ENCODE measurements at places on chromosomes 13 and 19.

DNA sequence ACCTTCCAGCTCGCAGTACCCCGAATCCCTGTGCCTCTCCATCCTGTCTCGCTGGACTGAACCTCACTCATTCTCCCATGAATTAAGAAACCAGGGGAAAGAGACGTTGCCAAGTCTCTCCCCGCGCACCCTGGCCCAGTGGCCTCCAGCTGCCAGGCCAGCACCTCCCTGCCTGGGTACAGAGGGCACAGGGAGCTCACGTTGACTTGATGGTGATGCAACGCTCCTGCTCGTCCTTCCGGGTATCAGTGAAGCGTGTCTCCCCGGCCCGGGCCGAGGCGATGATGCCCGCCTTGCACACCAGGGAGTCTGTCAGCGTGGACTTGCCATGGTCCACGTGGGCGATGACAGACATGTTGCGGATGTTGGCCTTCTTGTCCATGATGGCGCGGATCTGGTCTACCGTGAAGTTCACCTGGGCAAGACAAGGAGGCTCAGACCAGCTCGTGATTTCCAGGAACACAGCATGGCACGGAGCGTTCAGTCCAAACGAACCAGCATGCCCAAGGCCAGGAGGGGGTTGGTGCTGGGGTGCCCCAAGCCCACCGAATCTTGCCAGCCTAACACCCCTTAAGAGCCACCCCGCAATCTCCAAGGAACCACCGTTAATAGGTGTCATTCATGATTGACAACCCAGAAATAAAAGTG lies 1.2 kb downstream of the EEF2 start:
- no peak for DNase-seq

DNA sequence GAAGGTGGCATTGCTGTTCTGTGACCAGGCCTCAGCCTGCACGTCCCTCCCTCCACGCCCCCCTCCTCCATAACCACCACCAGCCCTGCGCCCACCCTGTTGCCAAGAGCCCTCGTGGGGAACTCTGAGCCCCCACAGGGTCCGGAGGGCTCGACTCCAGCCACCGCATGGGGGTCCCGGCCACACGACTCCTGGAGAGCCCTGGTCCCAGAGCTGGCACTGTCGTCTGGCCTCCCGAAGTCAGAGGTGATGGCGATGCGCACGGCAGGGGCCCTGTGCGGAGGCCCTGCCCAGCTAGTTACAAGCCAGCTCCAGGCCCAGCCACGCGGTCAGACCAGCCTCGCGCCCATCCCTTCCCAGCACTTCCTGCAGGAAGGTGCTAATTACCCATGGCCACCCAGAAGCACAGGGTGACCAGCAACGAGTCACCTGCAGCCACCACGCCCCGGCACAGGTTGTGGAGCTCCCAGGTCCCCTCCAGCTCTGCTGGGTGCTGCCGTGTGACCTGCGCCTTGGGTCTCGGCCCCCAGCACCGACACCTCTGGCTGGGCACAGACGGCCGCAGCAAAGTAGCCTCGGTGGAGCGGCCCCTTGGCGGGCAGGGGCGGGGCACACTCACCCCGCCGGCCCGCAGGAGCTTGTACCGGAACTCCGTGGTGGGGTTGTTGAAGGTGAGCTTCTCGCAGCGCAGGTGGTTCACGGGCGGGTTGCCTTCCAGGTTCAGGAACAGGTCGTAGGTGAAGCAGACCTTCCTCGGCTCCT lies 49.6 kb downstream of the MLLT1 start:
- DNase-seq = no peak

DNA sequence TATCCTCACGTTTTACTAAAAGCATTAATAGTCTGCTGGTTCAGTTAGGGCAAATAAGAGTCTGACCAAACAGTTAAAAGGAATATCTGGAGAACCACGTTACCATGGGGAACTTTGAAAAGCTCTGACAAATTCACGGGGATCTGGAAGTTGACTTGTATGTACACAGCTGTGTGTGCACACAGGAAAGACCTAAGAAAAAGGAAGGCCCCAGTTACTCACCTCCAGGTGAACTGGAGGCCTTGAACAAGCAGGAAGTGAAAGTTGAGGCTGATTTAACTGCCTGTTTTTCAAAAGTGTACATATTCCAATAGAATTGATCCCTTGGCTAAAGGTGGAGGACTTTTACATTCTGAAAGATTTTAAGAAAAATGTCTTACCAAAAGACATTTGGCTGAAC lies 1891.6 kb upstream of the PCDH20 start:
- no peak for DNase-seq

- no peak for DNase-seq
Observed at GRCh38 chr13:22114630-22115311, 443.9 kb downstream of the FGF9 start.

GRCh38 chr19:37979547-37980082 lies 72.6 kb downstream of the SIPA1L3 start:
- no peak for DNase-seq

DNA sequence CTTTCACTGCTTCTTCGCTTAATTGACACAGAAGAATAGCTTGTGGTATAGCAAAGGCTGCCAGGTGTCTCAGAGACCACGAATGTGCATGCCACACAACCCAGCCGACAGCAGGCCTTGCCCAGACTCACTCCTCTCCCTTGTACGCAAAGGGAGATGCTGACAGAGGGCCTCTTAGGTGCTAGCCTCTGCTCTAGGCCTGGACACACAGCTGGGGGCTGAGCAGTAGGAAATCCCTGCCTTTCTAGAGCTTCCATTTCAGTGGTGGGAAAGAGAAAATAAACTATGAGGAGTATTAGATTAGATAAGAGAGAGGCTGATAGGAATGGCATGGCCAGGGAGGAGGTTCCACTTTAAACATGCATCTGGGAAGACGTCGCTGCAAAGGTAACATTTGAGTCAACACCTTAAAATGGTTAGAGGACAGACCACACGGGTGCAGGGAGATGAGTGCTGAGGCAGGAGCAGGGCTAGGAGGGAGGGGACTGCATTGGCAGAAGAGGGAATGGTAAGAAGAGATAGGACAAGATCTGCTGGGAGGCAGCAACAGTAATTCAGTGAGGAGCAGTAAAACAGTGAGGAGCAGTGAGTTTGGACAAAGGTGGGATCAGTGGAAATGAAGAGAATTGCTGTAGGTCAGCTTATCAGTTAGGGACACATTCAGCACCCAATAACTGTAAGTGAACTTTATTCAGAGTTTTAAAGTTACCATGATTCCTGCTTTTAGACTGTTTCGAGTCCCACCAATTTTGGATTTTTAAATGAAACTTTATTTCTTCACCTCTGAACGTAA lies 100.0 kb downstream of the RNF17 start:
- DNase-seq = no peak

DNA sequence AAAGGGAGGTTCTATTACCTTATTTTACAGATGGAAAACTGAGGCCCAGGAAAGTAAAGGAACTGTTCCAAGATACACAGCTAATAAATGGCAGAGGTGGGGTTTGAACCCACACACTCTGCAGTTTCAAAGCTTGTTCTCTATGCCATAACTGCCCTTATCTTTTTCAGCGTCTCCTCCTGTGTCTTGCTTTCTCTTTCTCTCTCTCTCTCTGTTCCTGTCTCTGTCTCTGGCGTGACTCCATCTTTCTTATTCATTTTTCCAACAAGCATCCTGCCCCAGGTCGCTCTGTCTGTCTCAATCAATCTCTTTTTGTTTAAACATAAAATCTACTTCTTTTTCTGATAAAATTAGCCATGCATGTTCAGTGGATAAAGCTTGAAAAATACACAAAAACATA lies 3.2 kb upstream of the IFNL4 start:
- DNase-seq = no peak

GRCh38 chr13:112898621-112899280 lies 70.3 kb upstream of the MCF2L start:
- DNase-seq = no peak

GRCh38 chr19:46176116-46176860 lies 28.2 kb downstream of the IGFL2 start:
- no peak for DNase-seq

DNA sequence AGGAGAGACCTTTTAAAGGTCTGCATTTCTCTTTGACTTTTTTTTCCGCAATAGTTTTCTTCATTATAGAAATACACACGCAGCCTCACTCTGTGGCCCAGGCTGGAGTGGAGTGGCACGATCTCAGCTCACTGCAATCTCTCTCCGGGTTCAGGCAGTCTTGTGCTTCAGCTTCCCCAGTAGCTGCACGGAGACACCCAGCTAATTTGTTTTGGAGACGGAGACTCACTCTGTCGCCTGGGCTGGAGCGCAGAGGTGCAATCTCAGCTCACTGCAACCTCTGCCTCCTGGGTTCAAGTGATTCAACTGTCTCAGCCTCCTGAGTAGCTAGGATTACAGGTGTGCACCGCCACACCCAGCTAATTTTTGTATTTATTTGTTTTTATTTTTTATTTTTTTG lies 11.7 kb upstream of the MKNK2 start:
- no peak for DNase-seq

- no peak for DNase-seq
Observed at GRCh38 chr13:106489849-106490568, 45.5 kb downstream of the EFNB2 start.

DNA sequence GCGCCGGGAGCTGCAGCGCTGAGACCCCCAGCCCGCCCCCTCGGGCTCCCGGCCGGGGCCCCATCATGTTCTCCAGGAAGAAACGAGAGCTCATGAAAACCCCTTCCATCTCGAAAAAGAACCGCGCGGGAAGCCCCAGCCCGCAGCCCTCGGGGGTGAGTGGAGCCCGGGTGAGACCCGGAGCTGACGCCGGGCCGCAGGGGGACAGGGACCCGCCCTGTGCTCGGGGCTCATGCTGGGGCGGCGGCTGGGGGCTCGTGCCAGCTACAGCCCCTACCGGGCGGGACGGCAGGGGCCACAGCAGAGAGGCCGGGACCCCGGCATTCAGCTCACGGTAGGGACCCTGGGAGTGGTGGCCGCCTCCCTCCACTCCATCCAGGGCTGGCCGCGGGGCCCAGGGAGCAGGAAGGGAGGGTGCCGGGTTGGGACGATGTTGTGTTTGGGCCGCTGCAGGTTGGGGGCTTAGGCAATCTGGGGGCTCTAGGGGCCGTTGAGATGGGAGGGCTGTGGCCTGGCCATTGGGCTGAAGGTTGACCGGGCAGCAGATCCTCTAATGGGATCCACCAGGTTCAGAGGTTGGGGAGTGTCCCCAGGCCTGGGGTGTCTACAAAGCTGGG lies 482 bp downstream of the ARHGAP45 start:
- DNase-seq = no peak

DNA sequence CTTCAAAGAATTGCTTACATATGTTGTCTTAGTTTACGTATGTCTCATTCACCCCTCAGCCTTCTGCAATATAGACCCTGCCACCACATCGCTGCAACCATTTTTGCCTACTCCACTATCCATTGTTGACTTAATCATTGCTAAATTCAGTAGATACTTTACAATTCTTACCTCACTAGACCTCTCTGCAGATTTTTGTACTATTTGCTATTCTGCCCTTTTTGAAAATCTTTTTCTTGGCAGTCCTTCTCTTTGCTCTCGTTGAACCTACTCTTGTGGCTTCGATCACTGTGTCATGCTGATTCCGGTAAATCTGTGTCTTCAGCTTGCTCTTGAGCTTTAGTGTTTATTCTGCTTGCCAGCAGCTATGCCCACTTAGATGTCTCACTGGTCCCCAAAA lies 81.2 kb downstream of the CDK8 start:
- no peak for DNase-seq

DNA sequence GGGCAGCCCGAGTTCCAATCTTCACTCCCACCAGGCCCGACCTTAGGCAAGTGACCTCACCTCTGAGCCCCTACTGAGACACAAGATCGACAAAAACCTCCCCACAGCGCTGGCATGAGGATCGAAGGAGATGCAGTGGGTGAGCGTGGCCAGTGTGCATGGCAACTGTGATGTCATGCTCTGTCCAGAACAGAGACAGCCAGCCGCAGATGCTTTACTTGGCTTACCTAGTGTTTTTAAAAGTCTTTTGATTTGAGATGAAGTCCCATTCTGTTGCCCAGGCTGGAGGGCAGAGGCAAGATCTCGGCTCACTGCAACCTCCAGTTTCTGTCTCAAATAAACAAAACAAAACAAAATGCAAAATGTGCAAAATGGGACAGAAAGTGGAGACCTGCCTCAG lies 47.4 kb upstream of the CCNE1 start:
- no peak for DNase-seq

DNA sequence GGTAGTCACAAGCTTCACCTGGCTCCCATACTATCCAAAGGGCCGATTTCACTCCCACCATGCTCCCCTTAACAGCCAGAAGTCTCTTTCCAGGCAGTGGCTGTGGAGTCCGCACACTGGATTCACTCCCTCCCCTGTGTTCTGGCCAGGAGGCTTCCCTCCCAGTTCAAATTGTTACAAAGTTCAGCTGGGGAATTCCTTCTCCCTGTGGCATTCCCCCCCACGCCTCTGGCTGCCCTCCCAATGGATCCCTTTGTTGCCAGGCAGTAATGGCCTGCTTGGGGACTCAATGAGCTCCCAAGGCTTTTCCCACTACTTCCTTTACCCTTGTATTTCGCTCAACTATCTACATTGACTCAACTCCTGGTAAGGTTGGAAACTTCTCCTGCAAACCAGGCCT lies 1921.4 kb upstream of the PCDH20 start:
- no peak for DNase-seq

GRCh38 chr13:39394796-39395678 lies 208.0 kb downstream of the LHFPL6 start:
- no peak for DNase-seq

- no peak for DNase-seq
Observed at GRCh38 chr19:55083004-55083850, 7.6 kb downstream of the EPS8L1 start.

- DNase-seq = no peak
Observed at GRCh38 chr19:33267706-33268105, 34.6 kb downstream of the CEBPA start.

GRCh38 chr13:111657013-111657412 lies 336.6 kb downstream of the TEX29 start:
- DNase-seq = no peak

Measured in COLO829 (cell line).